Hair follicular keratinocyte (primary cell): ENCODE measurements at places on chromosomes 5 and 9. TPM values are rescaled to one million over a fixed set of nuclear protein-coding genes. Genes with fewer than 3 reads are reported as not detected.

SLC35D2 gene
- total RNA-seq = 17.2 and 27.0 TPM in 2 replicates

SPATA6L gene
- total RNA-seq = 0.15 and 1.6 TPM in 2 replicates

CD180 gene
- not detected in 2 replicates for total RNA-seq

KIF12 gene
- 0.30 and 6.2 TPM in 2 replicates for total RNA-seq
